Activated CD8-positive, alpha-beta T cell treated with anti-CD3 and anti-CD28 coated beads for 36 hours (primary cell): ENCODE measurements at places on chromosomes 16 and 17. TPM values are rescaled to one million over a fixed set of nuclear protein-coding genes. Genes with fewer than 3 reads are reported as not detected.

The XYLT2 gene
- total RNA-seq: 24.4 TPM

The IGSF6 gene
- not detected for total RNA-seq

The TERB1 gene
- not detected for total RNA-seq

The GNG13 gene
- total RNA-seq: not detected

The CLDN7 gene
- 1.5 TPM for total RNA-seq

GRCh38 chr16:83807710-83808572 is at the start of gene HSBP1:
Gene HSBP1, plus strand, starts transcription at chr16:83807978. Its CDS starts 99 bp downstream, at chr16:83808077.
- peaks cover 33% of the 10 kb centered on the region for H3K36me3 ChIP-seq
- H3K27me3 ChIP-seq: no peaks in the 10 kb centered on the region
- peak within 1 kb of the TSS; percentile 87 for H3K27ac ChIP-seq
- peaks cover 37% of the 10 kb centered on the region for H3K4me1 ChIP-seq
- H3K4me3 ChIP-seq: peak within 1 kb of the TSS; percentile 83

DNA sequence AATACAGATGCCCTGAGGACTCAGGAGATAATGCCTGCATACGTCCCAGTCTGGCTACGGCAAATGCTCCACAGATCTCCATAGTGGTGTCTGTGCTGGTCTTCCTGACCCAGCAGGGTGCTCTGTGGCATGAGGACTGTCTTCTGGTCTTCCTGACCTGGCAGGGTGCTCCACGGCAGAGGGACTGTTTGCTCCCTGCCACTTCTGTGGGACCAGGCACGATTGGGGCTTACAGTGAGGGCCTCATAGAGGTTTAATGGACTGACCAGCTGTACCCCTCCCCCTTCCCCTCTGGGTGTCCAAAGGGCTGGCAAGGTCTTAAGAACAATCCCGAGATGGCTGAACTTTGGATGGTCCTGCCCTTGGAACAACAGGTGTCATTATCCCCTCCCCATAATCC is 123.1 kb downstream of the C16orf78 start:
- no peak overlapping the region for H3K4me3 ChIP-seq
- no peaks in the 10 kb centered on the region for H3K27me3 ChIP-seq
- no peak overlapping the region for H3K27ac ChIP-seq
- H3K4me1 ChIP-seq: no peaks in the 10 kb centered on the region
- no peak for DNase-seq
- H3K36me3 ChIP-seq: no peaks in the 10 kb centered on the region

DNA sequence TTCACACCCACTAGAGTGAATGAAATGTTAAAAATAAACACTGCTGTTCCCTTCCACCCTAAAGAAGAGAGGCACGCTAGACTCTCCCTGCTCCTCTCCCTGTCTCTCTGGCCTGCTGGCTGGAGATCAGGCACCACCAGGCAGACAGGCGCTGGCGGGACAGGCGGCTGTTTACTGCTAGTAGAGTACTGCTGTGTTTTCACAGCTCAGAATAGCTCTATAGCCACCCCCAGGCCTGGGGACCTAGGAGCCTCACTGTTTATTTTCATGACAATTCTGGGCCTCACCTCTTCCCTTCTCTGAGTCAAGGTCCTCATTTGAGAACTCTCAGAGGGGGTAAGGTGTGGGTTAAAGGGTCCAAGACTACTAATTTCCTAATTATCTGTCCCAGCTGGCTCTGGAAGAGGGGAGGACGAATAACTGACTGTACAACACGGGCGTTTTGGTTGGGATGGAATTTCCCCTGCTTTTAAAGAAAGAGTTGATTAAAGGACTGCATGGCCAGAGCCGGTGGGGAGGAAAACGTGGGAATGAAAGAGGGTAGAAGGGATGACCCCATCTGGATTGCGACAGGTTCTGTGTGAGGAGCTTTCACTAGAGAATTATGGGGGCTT is 9.0 kb upstream of the G6PC1 start:
- no peak overlapping the region for H3K4me3 ChIP-seq
- H3K27me3 ChIP-seq: peaks cover 12% of the 10 kb centered on the region
- no peak overlapping the region for H3K27ac ChIP-seq
- DNase-seq: no peak

GRCh38 chr16:56233795-56234566 is 42.7 kb downstream of the GNAO1 start:
- no peak for DNase-seq
- H3K27ac ChIP-seq: no peak overlapping the region
- no peaks in the 10 kb centered on the region for H3K4me1 ChIP-seq
- H3K27me3 ChIP-seq: no peaks in the 10 kb centered on the region

- H3K36me3 ChIP-seq: peaks cover under 1% of the 10 kb centered on the region
- peak overlapping the region; percentile 64 for H3K4me3 ChIP-seq
- DNase-seq: peak; percentile 23
Measured at GRCh38 chr17:38747463-38748148, 530 bp downstream of the PCGF2 start.

- no peaks in the 10 kb centered on the region for H3K27me3 ChIP-seq
- H3K27ac ChIP-seq: no peak overlapping the region
- peaks cover 12% of the 10 kb centered on the region for H3K4me1 ChIP-seq
- DNase-seq: no peak
Measured at GRCh38 chr17:82041144-82041814, 3.8 kb upstream of the DCXR start.

GRCh38 chr17:50182783-50183420 is 17.1 kb downstream of the SGCA start:
- no peaks in the 10 kb centered on the region for H3K36me3 ChIP-seq
- H3K4me1 ChIP-seq: peaks cover 18% of the 10 kb centered on the region
- H3K27me3 ChIP-seq: no peaks in the 10 kb centered on the region
- no peak overlapping the region for H3K4me3 ChIP-seq
- no peak overlapping the region for H3K27ac ChIP-seq

DNA sequence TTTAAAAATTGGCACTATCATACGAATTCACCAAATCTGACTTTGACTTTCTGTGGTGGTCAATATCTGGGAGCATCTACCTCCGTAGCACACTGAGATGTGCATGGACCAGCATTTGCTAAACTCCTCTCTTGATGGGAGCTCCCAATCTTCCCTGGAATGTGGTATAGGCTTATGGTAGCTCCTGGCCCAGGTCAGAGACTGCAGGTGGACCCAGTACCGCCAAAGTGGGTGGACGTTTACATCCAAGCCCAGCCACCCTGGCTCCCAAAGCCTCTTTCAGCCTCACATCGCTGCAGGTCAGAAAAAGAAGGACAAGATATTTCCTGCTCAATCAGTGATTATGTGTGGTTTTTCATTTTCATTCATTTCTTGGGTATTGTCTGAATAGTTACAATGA is 43.1 kb upstream of the NKD1 start:
- H3K36me3 ChIP-seq: no peaks in the 10 kb centered on the region
- no peaks in the 10 kb centered on the region for H3K27me3 ChIP-seq
- DNase-seq: no peak

DNA sequence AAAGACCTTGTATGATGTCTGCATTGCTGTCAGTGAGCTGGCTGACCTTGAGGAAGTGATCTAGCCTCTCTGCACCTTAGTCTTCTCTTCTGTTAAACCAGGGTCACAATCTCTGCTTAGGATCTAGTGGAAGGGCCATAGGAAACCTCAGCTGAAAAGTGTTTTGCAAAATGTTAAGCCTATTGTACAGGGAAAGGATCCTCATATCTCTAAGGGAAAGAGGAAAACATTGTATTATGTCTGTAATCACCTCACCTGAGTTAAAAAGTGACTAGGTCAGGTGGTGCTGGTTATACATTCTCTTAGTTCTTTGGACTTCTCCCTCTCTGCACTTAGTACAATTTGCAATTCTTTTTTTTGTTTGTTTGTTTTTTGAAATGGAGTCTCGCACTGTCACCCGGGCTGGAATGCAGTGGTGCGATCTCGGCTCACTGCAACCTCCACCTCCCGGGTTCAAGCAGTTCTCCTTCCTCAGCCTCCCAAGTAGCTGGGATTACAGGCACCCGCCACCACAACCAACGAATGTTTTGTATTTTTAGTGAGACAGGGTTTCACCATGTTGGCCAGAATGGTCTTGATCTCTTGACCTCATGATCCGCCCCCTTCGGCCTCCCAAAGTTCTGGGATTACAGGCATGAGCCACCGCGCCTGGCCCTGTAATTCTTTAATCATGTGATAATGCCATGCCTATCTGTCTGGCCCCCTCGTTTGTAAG is 2.0 kb upstream of the SEPHS2 start:
- peaks cover 22% of the 10 kb centered on the region for H3K36me3 ChIP-seq
- H3K27ac ChIP-seq: no peak overlapping the region
- no peak overlapping the region for H3K4me3 ChIP-seq

GRCh38 chr17:40956401-40957254 is 10.1 kb downstream of the KRT39 start:
- H3K4me1 ChIP-seq: no peaks in the 10 kb centered on the region
- no peak overlapping the region for H3K4me3 ChIP-seq
- no peak for DNase-seq
- no peak overlapping the region for H3K27ac ChIP-seq

GRCh38 chr16:22297114-22297870 is at the start of gene POLR3E:
Gene POLR3E, plus strand, starts transcription at chr16:22297409. Its CDS starts 5,560 bp downstream, at chr16:22302969.
- peaks cover 33% of the 10 kb centered on the region for H3K4me1 ChIP-seq
- peak within 1 kb of the TSS; percentile 96 for H3K27ac ChIP-seq
- peak within 1 kb of the TSS; percentile 90 for H3K4me3 ChIP-seq
- no peaks in the 10 kb centered on the region for H3K27me3 ChIP-seq
- peak; percentile 100 for DNase-seq

GRCh38 chr16:68487669-68488068 is 39.4 kb upstream of the SMPD3 start:
- H3K36me3 ChIP-seq: no peaks in the 10 kb centered on the region
- H3K27me3 ChIP-seq: no peaks in the 10 kb centered on the region
- no peak for DNase-seq
- no peak overlapping the region for H3K4me3 ChIP-seq
- no peaks in the 10 kb centered on the region for H3K4me1 ChIP-seq

DNA sequence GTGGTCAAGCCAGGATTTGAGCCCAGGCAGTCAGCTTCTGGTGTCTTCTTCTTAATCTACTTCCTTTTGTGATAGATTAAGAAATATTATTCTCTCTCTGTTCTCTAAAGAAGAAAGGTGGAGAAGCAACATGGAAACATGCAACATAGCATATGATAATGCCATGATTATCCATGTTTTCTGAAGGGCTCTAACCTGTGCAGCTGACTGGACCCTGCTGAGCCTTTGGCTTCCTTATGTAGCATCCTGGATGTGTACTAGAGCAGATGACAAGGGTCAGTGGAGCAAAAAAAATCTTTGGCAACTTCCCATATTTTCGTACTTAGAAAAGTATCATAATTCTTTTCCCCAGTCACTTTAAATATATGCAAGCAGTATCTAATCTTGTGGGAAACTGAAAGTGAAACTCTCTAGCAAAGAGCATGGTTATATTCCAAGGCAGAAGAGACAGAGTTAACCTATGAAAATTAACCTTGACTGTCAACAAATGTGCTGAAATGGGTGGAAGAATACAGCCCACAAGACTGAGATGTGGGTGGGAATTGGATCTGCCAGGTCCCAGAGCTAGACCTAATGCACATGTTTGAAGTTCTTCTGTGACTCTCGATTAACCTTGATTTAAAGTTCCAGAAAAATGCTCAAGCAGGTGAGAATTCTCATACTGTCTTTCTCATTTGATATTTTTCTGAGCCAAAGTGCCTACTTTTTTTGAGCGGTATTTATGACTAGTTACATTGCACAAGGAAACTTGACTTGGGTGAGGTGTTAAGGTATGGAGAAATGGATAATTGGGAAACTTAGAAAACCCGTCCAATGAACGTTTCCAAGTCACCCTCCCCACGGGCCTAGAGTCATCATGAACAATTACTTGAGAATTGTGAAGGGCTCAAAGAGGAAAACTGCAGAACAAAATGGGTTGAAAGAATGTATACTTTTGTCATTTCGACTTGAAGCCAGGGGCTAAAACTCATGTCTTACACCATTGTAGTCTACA is 248.6 kb downstream of the FTO start:
- no peaks in the 10 kb centered on the region for H3K27me3 ChIP-seq
- peaks cover 27% of the 10 kb centered on the region for H3K4me1 ChIP-seq
- peaks cover 9% of the 10 kb centered on the region for H3K36me3 ChIP-seq
- peak overlapping the region; percentile 24 for H3K27ac ChIP-seq

- DNase-seq: no peak
- H3K27ac ChIP-seq: no peak overlapping the region
- H3K4me3 ChIP-seq: no peak overlapping the region
Measured at GRCh38 chr17:69815406-69815805, 259.6 kb upstream of the KCNJ16 start.

DNA sequence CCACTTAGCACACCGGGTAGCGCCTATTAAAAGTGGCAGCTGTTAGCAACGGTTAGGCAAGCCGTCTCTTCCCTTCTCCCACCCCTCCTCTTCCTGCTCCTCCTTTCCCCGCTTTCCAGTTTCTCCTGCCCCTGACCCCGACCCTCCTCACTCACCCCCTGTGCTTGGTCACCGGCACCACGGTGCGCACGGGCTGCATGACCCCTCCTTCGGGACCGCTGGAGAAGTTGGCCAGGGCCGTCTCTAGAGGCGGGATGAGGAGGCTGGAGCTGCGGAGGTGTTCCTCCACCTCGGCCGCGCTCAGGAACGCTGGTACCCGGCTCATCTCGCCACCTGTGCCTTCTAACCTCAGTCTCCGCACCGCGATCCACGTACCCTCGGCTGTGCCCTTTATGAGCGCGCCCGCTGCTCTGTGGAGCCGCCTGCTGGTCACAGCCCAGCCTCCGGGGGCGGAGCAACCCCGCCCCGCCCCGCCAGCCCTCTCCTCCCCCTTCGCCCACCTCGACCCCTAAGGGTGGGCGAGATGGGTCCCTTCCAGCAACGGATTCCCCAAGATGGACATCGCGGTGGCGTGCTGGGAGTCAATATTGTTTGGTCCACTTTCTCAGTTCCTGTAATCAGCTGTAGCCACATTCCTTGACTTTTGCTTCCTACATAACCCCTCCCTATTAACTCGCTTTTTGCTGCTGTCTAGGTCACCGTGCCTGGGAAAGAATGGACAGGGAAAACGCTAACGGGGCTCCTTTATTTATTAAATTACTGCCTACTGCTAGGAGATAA is at the start of gene CRYM:
CRYM (minus strand) TSS at position 364 of the 780 bp plus-strand sequence; CDS start at position 325, 39 bp downstream.
- peaks cover 58% of the 10 kb centered on the region for H3K27me3 ChIP-seq
- peak within 1 kb of the TSS; percentile 12 for H3K4me3 ChIP-seq
- H3K4me1 ChIP-seq: no peaks in the 10 kb centered on the region
- peak; percentile 69 for DNase-seq
- no peak within 1 kb of the TSS for H3K27ac ChIP-seq
- H3K36me3 ChIP-seq: no peaks in the 10 kb centered on the region

- DNase-seq: peak; percentile 36
- H3K36me3 ChIP-seq: no peaks in the 10 kb centered on the region
- H3K27me3 ChIP-seq: peaks cover 6% of the 10 kb centered on the region
Measured at GRCh38 chr17:14813649-14814370, 451.3 kb downstream of the PMP22 start.

GRCh38 chr16:79640513-79641360 is 40.2 kb upstream of the MAF start:
- H3K36me3 ChIP-seq: no peaks in the 10 kb centered on the region
- no peak overlapping the region for H3K27ac ChIP-seq
- no peak for DNase-seq
- peaks cover 6% of the 10 kb centered on the region for H3K4me1 ChIP-seq

- no peak overlapping the region for H3K27ac ChIP-seq
- H3K4me1 ChIP-seq: no peaks in the 10 kb centered on the region
Measured at GRCh38 chr16:88361775-88362174, 21.0 kb upstream of the ZNF469 start.
